ENCODE measurements at places on chromosomes 2 and 18.

DNA sequence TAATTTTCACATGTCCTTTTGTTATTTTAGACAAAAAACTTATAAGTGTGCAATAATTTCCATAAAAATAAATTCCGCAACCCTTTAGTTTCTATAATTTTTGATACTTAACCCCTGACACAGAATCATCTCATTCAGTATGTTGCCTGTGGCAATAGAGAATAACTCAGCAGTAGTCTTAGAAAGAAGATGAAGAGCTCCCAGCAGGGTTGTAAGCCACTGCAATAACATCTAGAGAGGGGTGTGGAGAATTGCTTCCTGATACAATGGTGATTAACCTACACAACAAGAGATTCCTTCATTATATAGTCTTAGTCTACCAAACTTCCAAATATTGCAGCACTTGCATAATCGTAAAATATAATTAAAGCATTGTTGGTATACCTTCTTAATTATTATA lies 118.9 kb downstream of the TMX3 start:
- no peak for DNase-seq

- no peak for DNase-seq
These were observed 726.6 kb upstream of the FANCL start for GRCh38 chr2:58967736-58968135.

- DNase-seq: no peak
These were observed 355.6 kb downstream of the NBAS start for GRCh38 chr2:15205562-15205961.

- DNase-seq: no peak
These were observed 297.9 kb downstream of the RDH14 start for GRCh38 chr2:18262601-18263000.

- DNase-seq: no peak
These were observed 598 bp upstream of the CEP68 start for GRCh38 chr2:65055422-65056214.

DNA sequence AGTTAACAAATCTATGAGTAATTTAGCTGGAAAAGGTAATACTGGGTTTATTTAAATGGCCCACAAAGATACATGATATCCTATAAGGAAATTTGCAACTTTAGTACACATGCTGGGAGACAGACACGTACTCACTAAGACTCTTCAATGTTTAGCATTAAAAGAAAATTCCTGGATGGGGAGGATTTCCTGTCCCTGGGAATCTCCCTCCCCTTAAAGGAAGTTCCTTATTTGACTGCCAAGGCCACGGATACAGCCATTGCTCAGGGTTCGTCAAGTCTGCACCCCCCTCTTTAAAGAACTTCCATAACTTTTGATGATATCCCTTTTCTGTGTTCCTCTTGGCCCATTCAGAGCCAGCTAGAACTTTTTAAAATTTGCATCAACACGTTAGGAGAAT lies 267.6 kb downstream of the CD226 start:
- no peak for DNase-seq

GRCh38 chr2:236974752-236975151 lies 110.9 kb upstream of the COPS8 start:
- no peak for DNase-seq
